Fibroblast of skin of left biceps (primary cell): ENCODE measurements at places on chromosomes 6 and 20.

- DNase-seq = peak; percentile 66
Measured at GRCh38 chr20:32484958-32485769, 100.0 kb downstream of the NOL4L start.

GRCh38 chr6:166512567-166512966 lies 73.9 kb downstream of the RAMACL start:
- no peak for DNase-seq

- DNase-seq = no peak
Measured at GRCh38 chr20:21109144-21109543, 3.0 kb upstream of the LINC00237 start.

GRCh38 chr20:47783828-47784598 lies 1.3 kb downstream of the SULF2 start:
- no peak for DNase-seq

DNA sequence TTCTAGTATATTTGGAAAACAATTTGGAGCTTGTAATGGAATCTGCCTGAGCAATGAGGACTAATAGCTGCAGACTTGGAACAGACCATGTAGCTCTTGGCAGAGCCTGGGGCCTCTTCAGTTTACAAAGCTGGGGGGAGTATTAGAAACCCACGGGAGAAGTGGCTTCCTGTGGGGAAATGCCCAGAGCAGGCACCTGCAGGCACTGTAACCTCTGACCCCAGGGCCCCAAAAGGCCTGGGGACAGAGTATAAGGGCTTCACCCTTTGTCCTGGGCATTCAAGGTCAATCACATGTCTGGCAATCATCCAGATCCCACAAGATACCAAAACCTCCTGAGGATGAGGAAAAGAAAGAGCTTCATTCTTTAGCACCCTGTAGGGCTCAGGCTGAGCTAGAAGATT lies 19.4 kb downstream of the PKIG start:
- peak; percentile 44 for DNase-seq

DNA sequence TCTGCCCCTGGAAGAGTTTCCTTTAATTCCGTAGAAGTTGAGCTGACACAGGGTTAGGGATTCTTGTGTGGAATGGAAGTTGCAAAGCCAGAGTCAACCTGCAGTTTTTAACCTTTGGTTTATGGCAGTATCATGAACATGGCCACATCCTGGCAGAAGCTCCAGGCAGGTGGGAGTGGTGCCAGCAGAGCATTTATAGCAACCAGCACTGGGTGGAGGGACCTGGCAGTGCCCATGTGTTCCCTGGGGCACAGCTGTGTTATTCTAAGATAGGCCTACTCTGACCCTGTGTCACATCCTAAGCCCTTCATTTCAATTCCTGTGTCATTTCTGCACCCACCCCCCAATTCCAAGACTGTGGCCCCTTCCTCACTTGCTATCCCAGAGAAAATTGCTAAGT lies 26.1 kb upstream of the ZNF831 start:
- no peak for DNase-seq

DNA sequence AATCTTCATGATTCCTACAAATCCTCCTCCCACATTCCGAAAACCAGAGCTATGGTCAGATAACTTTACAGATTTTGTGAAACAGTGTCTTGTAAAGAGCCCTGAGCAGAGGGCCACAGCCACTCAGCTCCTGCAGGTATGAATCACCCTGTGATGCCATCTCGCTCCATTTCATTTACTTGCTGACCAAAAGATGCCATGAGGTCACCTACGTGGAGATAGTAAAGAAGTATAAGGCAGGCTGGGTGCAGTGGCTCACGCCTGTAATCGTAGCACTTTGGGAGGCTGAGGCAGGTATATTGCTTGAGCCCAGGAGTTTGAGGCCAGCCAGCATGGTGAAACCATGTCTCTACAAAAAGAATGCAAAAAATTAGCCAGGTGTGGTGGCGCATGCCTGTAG lies 30.9 kb downstream of the STK4 start:
- DNase-seq = no peak

DNA sequence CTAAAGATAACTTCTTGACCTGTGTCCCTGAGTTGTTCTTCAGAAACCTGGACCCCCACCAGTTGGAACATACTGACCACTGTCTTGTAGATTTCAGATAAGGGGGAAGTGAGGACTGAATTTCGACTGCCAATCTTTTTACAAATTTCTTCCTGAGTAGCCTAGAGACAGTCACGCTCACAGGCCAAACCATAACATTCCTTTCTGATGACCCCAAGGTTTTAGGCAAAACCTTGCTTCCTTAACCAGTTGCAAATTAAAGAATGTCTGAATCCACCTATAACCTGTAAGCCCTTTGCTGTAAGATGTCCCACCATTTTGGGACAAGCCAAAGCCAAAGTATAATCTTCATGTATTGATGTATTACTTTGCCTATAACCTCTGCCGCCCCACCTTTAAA lies 306.9 kb downstream of the LRFN2 start:
- DNase-seq = no peak

DNA sequence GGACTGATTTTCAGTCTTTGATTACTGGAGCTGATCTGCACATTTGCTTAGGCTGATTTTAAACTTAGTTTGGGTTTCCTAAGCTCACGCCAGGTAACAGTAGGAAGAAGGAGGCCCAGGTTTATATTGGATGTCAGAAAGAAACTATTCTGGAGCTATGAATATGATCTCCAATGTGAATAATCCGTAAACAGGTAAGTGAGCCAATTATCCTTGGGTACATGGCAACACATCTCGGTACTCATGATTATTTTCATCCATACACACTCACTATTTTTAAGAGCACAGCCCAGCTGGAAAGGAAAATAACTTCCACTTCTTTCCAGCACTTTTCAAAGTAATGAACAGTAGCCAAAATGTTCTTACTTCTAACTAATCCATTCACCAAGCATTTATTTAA lies 7.0 kb downstream of the ATXN1 start:
- DNase-seq = no peak

- no peak for DNase-seq
Measured at GRCh38 chr6:144320741-144321140, 35.6 kb downstream of the UTRN start.

DNA sequence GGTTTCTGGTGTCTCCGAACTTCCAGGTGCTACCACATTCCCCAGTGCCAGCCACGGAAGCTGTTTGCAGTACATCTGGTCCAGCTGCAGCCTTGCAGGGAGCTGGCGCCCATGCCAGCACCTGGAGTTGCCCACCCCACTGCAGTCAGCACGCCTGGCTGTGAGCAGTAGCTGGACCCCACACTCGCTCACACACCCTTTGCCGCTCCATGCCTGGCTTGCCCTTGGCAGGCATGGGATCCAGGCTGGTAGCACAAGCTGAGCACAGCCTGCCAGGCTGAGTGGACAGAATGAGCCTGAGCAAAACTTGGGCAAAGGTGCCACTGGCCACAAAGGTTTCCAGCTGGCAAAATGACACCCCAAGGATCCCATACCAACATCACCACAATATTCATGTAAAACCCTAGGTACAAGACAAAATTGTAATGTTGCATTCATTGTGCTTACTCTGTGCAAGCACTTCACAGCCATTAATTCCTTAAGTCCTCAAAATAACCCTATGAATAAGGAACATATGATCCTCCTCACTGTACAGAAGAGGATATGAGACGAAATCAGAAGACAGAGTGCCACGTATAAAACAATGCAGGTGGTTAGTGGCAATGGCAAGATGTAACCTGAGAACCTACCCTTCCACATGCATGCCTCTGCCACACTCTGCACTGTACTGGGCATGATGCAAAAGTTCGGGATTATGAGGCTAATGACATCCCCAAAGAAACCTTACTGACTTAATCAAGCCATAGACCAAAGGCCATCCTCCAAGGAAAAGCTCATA lies 18.3 kb downstream of the KIF16B start:
- no peak for DNase-seq

GRCh38 chr6:14972379-14973067 lies 273.3 kb upstream of the JARID2 start:
- DNase-seq = no peak

DNA sequence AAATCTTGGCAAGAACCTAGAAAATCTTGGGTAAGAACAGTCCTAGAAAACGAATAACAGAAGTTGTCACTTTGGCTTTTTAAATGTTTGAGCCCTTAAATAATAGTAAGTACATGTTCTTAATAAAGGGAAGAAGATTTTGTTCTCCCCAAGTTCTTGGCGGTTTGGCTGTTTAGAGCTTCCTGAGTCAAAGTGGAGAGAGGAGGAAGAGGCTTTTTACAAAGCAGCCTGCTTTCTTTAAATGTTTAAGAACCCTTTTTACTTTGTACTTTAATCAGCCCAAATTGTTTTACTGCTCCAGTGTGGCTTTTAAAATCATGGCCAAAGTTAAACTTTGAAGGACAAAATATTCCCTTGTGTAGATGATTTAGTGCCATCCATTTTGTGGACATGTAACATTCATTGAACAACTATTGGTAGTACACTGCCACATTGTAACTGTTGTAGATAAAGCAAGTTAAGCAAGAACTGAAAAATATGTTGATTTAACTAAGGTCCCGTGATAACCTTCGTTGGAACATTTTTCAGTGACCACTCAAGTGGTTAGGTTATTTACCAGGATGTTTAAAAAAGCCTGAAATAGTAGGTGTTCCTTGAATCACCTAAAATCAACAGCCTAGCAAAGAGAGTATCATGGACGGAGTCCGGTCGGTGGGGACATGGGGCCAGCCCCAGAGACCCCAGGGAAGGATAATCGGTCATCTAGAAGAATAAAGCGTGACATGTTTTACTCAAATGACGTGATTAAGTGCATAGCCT lies 2.4 kb downstream of the AMD1 start:
- no peak for DNase-seq

GRCh38 chr6:27766405-27766804 lies 145.8 kb downstream of the OR2B2 start:
- DNase-seq = no peak

DNA sequence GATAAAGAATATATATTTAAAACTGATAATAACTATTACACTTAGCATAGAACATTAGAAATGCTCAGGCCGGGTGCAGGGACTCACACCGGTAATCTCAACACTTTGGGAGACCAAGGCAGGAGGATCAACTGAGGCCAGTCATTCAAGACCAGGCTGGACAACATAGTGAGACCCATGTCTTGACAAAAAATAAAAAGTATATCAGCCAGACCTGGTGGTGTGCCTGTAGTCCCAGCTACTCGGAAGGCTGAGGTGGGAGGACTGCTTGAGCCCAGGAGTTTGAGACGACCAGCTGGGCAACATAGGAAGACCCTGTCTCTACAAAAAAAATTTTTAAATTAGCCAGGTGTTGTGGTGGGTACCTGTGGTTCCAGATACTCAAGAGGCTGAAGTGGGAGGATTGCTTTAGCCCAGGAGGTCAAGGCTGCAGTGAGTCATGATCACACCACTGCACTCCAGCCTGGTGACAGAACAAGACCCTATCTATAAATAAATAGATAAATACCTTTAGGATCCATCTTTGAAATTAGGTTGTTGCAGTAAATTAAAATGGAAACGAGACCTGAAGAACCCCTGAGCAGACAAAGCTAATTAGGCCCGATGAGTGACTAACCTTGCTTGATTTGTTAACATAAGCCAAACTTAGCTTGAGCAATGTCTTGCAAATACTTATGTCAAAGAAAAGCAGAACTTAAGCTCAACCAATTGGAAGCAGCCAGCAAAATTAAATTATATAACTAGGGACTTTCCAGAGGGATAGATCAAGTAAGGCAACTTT lies 75.8 kb upstream of the E2F3 start:
- DNase-seq = no peak

GRCh38 chr6:130204322-130204721 lies 18.4 kb downstream of the SAMD3 start:
- DNase-seq = no peak

- no peak for DNase-seq
Measured at GRCh38 chr6:151784441-151785214, 22.9 kb upstream of the ESR1 start.

DNA sequence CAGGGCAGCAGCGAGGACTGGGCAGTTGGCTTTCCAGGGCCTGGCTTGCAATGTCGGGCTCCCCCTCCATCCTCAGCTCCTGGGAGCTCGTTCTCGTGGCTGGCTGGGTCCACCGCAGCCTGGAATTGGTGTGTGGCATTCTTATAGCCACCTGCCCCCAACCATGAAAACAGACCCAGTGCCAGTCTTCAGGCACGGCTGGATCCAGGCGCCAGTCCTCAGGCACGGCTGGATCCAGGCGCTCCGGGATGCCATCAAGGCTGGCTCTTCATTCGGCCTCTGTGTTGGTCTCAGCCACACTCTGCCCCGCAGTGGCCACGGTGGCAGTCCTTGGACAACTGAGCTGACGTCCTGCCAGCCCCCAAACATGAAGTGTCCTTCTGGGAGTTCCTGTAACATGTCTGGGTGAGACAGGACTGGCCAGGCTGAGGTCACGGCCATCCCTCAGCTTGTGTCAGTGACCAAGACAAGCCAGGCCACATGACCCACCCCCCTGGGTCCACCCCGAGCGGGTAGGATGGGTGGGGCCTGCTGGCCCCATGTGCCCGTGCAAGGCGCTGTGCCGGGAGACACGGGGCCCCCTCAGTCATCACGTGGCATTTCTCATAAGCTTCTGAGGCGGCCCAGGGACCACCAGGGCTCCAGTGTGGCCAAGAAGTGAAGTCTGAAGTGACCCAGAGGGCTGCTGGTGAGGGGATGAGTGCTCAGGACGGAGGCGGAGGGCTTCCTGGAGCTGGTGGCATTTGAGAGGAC lies 99.0 kb downstream of the TAF4 start:
- no peak for DNase-seq

- DNase-seq = no peak
Measured at GRCh38 chr6:37893257-37893656, 73.7 kb downstream of the ZFAND3 start.

GRCh38 chr6:119960456-119960855 lies 610.9 kb upstream of the MAN1A1 start:
- DNase-seq = no peak

GRCh38 chr6:102051001-102051400 lies 657.5 kb downstream of the GRIK2 start:
- DNase-seq = no peak

DNA sequence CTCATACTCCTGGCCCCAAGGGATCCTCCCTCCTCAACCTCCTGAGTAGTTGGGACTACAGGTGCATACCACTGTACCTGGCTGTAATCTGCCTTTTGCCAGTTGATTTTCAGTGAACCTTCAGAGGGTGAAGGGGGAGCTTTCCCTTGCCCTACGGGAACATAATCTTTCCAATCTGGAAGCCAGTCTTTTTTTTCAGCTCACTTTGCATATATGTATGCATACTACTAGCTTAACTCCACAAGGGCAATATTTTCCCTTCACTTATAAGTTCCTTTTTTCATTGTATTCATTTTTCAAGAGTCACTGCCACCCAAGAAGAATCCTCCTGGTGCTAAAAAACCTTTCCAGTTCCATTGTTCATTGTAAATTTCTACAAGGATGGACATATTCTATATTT lies 53.4 kb upstream of the GCM1 start:
- no peak for DNase-seq

DNA sequence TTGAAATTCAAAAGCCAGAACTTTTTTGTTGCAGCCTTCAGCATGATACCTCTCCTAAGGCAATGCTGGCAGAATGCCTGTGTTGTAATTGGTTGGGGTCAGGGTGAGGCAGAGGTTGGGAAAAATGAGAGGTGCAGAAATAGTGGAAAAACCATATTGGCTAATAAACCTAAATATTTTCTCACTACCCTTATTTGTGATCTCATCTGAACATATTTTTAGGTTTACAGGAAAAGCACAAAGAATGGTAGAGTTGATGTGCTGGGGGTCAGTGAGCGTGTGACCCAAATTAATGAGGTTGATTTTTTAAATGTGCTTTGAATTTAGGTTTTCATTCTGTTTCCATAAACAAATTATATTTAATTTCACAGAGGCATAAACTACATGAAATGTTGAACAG lies 437.3 kb downstream of the HDGFL1 start:
- DNase-seq = no peak

- DNase-seq = no peak
Measured at GRCh38 chr6:55286824-55287223, 40.4 kb upstream of the GFRAL start.

GRCh38 chr6:4169028-4169789 lies 33.8 kb upstream of the ECI2 start:
- DNase-seq = no peak
